Activated CD4-positive, alpha-beta T cell treated with anti-CD3 and anti-CD28 coated beads, Interleukin-2, amount 10 ng/mL, durations not matched to agents 24 days and 14 days (primary cell): ENCODE measurements at places on chromosomes 1 and 21.

- DNase-seq = no peak
These were observed 24.6 kb upstream of the ENAH start for GRCh38 chr1:225677350-225678124.

- DNase-seq = no peak
These were observed 28.4 kb downstream of the HMGCS2 start for GRCh38 chr1:119740261-119740660.

GRCh38 chr1:183769956-183770815, 34.7 kb upstream of the RGL1 start:
- DNase-seq = no peak

DNA sequence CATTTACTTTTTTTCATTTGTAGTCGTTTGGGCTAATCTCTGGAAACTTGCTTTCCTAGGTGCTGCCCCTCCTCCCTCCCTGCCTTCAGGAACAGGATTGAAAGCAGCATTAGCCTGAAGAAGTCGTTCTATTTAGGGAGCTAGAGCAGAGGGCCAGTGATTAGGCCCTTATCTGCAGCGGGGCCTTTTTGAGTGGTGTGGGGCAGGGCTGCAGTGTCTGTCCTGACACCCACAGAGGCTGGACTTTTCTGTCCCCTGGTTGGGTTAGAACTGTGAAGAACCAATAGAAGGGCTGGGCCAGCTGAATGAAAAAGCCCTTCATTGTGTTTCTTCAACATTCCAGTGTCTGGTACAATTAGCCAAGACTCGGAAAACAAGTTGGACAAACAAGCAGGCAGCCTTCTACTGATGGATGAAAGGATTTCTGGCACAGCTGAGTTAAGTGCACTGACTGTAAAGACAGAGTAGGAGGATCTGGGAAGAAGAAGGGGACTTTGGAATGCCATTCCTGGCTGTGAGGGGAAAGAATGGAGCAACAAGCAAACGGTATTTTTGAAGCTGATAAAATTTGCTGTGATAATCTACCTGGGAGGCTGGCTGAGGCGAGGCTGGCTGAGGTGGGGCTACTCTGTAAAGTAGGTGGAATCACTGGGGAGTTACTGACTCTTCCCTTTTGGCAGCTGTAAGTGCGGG, 9.7 kb downstream of the MACF1 start:
- DNase-seq = no peak

DNA sequence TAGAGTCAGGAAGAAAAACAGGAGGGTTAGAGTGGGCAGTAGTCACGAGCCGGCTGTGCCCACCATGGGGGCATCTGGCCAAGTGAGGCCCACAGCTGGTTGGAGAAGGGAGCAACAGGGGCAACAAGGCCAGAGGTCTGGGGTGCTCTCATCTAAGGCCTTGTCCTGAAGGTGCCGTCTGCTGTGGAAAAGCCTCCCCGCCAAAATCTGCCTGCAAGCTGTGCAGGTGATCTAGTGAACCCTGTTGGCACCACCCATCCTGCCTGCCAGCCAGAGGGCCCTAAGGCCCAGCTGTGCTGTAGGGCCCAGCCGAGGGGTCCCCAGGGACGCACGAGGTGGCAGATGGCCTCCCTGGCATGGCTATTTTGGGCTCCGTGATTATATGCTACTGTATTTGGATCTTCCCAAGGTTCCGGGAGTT, 51.3 kb downstream of the LGR6 start:
- no peak for DNase-seq

GRCh38 chr1:96660503-96660902, 61.1 kb upstream of the PTBP2 start:
- no peak for DNase-seq

DNA sequence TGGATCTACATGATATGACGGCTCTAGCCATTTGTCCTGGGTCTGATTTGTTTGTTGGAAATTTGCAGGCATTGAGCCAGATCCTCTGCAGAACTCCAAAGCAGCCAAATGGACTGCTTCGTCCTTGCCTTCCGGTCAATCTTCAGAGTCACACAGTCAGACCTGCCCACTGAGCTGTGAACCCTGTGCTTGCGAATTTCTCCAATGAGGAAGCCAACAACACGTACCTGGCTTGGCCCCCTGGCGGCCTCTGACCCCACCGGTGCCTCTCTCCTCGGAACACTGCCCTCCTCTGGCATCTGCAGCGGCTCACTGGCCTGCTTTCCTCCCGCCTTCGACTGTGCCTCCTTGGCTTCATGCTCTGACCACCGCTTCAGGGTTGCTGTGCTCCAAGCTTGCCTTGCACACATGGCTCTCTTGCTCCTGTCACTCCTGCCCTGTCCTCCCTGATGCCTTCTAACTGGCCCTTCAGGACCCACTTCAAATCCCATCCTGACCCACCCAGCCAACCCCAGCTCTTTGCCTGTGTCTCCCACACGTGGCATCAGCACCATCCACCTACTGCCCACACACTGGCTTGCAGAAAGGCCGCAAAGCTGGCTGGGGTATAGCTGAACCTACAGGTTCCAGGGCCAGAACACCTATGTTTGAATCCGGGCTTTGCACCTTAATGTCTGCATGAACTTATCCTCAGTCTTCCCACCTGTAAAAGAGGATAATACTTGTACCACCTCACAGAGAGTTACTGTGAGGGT, 128.2 kb downstream of the KCNN3 start:
- no peak for DNase-seq

GRCh38 chr1:166511761-166512160, 327.5 kb upstream of the POGK start:
- DNase-seq = no peak

DNA sequence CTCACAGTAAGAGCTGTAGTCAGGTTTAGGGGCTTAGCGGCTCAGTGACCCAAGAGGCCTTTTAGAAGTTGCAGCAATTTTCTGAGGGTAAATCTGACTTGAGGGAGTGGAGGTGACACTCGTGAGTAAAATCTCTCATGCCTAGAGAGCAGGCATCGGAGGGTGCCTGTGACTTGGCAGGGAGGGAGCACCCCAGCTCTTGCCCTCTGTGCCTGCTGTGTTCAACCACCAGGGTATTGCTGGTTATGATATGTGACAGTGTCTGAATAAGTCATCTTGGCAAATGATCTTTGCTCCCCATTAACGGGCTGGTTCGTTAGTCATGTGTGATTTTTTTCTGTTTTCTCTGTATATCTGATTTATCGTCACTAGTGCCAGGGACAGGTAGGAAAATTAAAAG, 5.9 kb downstream of the MAN1C1 start:
- no peak for DNase-seq

GRCh38 chr1:110896090-110896489, 23.1 kb downstream of the CD53 start:
- peak; percentile 76 for DNase-seq
